Pons (tissue), 1 donor: ENCODE measurements at places on chromosomes 2 and 18.

DNA sequence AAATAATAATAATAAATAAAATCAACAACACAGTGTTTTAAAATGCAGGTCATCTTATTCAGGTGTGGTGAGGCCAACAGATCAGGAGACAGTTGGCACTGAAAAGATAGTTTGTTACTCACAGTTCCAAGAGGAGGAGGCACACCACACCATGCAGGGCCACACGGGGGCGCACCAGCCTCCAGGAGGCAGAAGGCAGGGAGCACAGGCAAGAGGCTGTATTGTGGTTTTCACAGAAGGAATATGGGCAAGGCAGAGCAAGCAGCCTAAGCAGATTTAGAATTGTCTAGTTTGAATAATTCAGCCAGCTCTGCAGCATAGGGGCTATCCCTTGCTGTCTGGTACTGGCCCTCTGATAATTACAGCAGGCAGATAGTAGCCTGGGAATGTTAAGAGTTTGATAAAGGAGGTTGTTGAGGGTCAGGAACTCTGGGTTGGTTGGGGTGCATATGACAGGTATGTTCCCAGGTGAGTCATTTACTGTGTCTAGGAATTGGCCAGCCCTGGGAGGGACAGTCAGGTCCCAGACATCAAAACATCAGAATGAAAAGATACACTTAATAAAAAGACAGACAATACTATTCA lies 31.3 kb downstream of the KIAA2012 start:
- no peak for DNase-seq

GRCh38 chr2:181308766-181309515 lies 148.2 kb upstream of the ITGA4 start:
- no peak for DNase-seq

DNA sequence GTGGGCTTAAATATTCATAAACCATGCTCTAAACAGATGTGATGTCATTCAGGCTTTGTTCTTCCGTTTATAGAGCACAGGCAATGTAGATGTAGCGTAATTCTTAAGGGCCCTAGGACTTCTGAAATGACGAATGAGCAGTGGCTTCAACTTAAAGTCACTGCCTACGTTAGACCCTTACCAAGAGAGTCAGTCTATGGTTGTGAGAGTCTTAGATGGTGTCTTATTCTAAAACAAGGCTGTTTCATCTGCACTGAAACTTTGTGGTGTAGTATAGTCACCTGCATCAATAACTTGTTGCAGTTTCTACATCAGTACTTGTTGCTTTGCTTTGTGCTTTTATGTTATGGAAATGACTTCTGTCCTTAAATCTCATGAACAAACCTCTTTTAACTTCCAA lies 56.0 kb downstream of the PIK3C3 start:
- DNase-seq = no peak

GRCh38 chr2:14722904-14723570 lies 90.5 kb downstream of the LRATD1 start:
- DNase-seq = no peak

DNA sequence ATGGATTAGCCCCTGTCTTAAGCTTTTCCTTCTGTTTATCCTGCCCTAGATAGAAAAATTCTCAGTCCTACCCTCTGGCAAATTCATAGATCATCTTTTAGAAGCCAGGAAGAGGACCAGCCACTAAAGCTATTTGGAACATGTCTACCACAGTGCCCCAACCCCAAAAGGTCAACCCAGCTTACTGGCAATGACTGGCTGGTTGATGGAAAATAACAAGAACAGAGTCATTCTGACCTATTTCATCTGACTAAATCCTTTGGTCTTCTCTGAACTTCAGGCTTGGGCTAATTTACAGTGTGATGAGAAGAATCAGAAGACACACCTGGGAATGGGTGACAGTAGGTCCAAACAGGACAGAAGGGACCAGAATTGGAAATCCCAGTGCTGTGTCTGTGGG lies 227.3 kb upstream of the CCDC68 start:
- DNase-seq = no peak

DNA sequence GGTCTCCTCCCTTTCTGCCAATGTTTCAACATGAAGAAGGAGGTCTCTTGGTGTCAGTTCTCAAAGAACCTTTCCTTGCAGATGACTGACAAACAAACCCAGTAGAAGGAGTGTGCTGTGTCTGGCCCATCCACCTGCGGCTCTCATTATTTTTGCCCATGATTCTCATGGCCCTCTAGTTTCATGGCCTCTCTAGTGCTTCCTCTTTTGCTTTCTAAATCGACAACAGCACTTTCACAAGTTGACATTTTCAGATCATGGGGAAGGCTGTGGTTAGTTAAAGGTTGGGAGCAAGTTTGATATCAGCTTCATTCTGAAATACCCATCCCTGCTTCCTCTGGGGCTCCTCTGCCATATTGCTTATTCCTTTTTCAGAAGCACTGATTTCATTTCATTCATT lies 805.2 kb downstream of the SLC4A3 start:
- no peak for DNase-seq

DNA sequence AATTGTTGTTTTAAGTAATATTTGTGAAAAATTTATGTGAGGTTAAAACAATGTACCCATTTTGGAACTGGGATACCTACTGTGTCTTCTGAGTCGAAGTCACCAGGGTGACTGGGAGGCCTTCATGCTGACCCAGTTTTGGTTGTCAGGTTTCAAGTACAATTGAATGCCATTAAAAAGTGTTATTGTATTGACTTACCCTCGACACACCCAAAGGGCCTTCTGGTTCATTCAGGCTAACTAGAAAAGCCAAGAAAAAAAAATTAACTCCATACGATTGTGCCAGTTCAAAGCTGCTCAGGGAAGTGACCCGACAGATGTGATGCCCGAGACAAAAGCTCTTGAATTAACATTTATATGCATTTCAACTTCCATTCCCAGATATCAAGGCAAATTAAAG lies 190.0 kb downstream of the ST6GAL2 start:
- no peak for DNase-seq

- no peak for DNase-seq
Measured at GRCh38 chr2:120729406-120730399, 6.0 kb upstream of the GLI2 start.

DNA sequence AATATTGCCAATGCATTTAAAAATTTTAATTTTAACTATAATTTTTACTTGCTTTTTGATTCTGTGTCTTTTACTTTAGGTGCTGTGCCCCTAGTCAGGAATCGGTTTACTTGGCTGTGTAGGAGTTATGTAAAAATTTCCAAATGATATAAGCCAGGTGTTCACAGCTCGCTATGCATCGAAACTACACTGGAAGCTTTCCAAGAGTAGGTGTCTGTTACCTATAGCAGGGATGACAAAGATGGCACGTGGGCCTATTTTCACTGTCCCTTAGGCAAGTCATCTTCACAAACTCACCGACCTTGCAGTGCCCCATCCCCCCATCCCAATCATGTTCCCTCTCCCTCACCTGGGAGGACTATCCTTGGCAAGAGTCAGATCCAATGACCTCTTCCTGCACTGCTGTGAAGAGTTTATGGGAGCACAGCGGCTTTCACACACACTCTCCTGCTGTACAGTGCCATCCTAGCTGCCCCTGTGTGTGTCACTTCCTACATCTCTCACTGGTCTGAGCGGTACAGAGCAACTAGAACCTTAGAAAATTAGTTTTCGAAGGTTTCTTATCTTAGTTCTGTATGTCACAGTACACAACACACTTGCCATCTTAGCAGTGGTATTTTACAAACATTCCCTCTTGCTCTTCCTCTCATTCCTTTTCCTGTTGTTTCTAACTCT lies 49.2 kb upstream of the NAB1 start:
- DNase-seq = no peak

DNA sequence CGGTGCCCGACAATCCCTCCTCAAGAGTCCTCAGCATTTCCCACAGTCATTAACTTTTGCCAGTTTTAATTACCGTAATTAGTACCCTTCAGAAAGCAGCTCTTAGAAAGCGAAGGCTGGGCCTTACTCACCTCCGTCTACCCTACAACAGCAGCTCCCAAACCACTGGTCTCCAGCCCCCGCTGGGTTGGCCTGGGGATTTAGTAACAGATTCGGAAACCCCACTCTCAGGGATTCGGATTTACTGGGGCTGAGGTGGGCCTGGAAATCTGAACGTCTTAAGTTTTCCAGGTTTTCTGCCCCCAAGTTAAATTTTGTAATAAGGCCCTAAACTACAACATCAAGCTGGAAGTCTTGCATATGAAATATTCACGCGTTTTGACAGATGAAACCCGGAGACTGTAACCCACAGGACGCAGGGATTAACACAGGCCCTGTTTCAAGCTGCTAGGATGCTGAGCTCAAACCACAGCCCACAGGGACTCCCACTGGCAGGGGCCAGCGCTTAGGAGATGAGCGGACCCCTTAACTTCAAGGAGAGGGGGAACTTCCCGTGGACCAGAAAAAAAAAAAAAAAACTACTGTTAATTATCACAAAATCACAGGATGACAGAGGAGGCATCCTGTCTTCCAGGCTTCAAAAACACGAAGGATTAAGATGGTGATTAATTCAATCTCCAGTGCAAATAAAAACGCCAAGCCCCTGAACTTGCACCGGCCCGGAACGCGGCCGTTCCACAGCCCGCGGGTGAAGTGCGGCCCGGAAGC lies 985 bp downstream of the ILKAP start:
- no peak for DNase-seq

DNA sequence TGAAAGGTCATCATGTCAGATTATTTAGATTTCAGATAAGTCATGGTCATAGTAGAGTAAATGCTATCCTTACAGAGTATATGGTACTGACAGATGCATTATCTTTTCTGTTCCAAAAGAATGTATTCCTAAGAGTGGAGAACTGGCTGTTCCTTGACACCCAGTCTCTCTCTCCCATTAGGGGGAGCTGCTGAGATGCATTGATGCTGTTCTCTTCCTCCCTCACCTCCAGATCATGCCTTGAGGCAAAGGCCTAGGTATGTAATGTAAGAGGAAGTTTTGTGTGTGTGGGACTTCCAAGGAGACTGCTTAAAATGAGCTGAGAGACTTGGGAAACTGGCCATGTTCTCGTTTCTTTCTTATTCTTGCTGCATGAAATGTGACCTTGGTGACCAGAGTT lies 979.5 kb upstream of the CELF4 start:
- no peak for DNase-seq

- DNase-seq = peak; percentile 29
Measured at GRCh38 chr18:13500227-13500865, 226.0 kb downstream of the FAM210A start.
